ENCODE measurements at places on chromosomes 7 and 10.

GRCh38 chr7:138645284-138645683 is 55.9 kb downstream of the SVOPL start:
- no peak for DNase-seq

DNA sequence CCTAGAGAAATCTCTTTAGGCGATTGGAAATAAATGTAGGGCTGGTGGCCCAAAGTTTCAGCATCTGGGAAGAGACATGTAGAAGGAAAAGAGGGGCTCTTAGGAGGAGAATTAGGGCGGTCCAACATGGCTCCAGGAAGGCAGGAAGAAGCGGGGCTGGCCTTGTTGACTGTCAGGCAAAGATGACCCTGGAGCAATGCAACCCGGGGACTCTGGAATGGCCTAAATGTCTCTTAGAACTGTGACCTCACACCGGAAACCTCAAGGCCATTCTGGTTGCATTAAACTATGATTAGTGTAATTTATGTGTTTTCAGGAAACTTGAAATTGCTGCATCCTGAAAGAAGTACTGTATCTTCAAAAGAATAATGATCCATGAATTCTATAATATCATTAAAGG is 66.8 kb downstream of the NRP1 start:
- DNase-seq = no peak

DNA sequence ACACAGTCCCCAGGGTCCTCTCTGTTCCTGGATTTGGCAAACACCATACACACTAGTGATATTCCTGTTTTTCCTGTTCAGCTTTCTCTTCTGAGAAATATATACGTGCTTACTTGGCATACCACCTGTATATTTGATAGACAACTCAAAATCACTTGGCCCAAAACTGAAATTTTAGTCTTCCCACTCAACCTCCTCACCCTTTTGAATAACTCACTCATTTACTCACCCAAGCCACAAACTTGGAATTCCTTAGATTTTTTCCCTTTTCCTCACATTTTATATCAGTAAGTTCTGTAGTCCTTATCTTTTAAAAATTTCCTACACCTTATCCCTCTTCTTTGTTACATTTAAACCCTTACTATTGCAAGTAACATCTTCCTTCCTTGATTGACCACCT is 143.4 kb downstream of the PPP1R3A start:
- DNase-seq = no peak

DNA sequence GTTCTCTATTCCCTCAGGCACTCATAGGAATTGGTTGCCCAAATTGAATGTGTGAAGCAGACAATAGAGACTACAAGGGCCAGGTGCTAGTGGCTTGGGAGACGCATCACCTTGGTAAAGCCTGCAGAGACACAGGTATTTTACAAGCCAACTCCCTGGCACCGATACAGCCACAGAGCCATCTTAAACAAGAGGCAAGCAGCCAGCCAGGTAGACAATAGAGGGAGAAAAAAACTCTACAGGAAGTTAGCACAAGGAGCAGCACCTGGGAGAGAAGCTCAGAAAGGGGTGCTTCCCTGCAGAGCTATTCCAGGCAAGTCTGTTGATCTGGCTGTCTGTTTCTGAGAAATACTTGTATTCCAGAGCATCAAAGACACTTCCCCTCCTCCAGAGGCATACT is 43.0 kb upstream of the CDK1 start:
- DNase-seq = no peak

GRCh38 chr7:129069021-129069420 is 14.1 kb upstream of the TNPO3 start:
- no peak for DNase-seq

DNA sequence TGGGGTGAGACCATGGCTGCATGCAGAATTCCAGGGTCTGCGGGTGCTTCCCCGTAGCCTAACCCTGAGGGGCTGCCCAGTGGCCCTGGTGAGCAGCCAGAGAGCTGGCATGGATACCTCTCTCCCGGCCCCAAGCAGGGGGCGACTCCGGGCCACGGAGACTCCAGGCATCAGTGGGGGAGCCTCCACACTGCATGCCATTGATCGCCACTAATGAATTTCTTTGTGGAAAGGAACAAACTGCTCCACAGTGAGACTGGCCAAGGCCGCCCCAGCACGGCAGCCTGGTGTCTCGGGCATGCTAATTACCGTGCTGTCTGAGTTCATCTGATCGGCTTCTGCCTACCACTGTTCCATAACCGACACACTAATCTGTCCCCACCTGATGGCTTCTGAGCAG is 184.4 kb downstream of the GRID1 start:
- no peak for DNase-seq

DNA sequence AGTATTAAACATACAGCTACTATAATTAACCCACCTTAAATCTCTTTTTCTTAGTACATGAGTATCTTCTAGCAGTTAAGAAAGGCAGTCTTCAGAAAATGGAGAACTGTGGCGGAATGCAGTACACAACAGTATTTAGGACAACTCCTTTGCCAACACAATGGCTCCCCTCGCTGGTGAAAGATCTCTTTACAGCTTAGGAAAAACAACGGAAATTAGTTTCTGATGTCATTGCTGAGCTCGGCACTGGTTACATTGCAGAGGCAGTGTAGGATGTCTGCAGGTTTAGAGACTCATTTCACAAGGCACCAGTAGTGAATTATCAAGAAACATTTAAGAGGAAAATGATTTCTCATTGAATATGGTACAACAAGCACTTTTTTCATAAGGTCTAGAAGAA is 43.4 kb downstream of the GLRX3 start:
- peak; percentile 65 for DNase-seq

DNA sequence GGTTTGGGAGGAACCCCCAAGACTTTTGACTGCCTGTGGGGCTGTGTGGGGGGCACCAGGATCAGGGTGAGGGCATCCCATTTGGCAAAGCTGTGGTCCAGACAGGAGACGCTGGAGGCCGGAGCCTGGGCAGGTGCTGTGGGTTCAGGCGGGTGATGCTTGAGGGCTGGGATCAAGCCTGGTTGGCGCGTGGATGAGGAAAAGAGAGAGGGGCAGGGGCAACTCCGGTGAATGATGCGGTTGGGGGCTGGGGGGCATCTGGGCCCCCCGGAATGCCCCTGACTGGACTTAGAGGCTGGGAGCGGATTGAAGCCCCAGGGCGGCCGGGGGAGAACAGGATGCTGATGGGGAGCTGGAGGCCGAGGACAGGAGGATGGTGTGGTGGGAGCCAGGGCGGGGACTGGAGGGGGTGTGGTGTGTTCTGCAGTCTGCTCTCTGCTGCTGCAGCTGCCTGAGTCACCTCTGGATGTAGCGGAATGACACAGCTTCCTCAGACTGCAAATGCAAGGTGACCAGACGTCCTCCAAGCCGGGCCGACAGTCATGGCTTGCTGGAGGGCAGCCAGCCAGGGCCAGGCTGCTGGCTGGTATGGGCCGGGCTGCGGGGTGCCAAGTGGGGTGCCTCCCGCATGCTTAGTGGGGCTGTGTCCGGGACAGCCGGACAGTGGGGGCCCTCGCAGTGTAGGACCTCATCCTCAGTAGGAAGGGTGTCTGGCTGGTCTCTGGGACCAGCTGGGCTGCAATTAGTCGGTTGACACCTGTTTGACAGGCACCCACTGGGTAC is 3.2 kb downstream of the MAFK start:
- peak; percentile 15 for DNase-seq

DNA sequence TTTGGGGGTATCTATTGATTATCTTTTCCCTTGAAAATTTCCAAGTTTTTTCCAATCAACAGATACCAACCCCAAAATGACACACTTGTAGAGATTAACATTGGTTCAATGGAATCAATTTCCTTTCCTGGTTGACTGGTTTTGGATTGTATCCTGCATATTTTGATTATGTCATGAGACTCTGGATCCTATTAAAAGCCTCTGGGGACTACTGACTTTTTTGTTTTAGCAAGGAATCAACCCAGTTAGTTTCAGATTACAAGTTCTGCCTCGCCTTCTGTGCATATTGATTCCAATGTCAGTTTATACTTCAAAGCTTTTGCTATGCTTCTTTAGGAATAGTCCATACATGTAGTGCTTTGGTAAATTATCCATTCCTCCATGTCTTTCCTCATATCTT is 29.2 kb downstream of the COPG2 start:
- DNase-seq = no peak

DNA sequence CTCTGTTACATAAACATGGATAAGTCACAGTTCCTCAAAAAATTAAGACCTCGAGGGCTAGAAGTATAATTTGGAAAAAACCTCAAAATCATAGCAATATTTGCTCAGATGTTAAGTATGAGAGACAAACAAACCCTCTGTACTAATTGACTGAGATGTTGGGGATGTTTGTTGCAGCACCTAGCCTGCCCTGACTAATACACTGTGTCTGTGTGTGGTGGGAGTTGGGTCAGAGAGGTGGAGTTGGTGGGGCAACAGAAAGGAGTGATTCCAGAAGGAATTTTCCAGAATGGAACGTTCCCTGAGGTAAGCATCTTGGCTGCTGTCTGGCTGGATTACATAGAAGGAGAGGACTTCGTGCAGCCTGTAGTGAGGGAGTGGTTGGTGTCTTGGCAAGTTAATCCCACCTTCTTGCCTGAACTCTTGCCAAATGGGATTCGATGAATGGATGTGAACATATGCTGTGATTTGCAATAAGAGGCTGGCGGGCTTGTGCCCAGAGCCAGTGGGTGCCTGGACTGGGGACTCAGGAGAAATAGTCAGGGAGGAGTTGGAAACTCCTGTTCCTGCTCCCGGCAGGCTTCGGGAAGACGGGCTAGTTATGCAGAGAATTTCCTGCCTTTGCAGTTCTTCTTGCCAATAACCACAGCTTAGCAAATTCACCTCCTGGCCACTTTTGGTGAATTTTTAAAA is 9.3 kb upstream of the FAM180A start:
- DNase-seq = no peak

All from CD4-positive, alpha-beta T cell (primary cell).